ENCODE measurements at places on chromosomes 5 and 9.

DNA sequence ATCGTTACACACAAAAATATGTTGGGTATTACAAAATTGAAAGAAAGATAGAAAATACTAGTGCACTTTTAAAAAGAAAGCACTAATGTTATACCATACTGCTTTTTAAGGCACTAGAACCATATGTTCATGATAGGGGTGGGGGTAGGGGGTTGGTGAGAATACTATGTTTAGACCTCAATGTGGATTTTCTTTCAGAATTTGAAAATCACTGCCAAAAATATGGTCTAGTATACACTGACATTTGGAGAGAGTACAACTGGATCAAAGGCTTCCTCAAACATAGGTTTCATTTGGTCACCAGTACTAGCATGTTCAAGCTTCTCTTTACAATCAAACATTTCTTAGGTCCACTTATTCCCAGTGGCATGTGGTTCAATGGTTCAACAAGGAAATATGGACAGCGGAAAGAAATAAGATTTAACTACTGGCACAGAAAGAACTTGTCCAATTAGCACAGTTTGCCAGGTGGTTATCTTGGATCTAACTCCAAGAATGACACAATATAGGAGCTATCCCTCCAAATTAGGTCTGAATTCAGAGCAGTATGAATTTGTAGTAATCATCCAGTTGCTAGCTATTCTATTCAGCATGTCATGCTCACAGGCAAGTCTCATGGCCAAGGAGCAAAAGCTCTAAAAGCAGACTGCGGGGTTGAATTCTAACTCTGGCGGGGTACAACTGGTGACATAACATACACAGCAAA lies 139.3 kb downstream of the SLC24A2 start:
- no peak for DNase-seq

DNA sequence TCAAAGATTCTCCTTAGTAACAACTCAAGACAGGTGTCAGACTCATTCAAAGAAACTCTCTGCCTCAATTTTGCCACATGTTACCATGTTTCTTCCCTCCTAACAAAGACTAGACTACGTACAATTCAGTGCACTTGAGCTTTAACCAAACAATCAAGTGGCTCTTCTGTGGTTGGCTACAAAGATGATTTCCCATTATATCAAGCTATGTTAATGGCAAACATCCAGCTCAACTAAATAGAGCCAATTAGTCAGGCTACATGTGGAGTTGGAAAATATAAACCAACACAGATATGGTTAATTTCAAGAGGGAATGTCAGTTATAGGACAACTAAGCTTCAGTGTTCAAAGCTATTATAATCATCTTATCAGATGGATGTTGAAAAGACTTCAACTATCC lies 29.2 kb upstream of the ADRA1B start:
- no peak for DNase-seq

DNA sequence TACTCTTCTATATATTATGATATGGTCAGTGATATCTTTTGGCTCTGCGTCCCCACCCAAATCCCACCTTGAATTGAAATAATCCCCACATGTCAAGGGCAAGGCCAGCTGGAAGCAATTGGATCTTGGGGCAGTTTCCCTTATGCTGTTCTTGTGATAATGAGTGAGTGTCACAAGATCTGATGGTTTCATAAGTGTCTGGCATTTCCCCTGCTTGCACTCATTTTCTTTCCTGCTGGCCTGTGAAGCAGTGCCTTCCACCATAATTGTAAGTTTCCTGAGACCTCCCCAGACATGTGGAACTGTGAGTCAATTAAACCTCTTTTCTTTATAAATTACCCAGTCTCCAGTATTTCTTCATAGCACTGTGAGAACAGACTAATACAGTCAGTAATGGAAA lies 45.0 kb upstream of the TNC start:
- DNase-seq: no peak

DNA sequence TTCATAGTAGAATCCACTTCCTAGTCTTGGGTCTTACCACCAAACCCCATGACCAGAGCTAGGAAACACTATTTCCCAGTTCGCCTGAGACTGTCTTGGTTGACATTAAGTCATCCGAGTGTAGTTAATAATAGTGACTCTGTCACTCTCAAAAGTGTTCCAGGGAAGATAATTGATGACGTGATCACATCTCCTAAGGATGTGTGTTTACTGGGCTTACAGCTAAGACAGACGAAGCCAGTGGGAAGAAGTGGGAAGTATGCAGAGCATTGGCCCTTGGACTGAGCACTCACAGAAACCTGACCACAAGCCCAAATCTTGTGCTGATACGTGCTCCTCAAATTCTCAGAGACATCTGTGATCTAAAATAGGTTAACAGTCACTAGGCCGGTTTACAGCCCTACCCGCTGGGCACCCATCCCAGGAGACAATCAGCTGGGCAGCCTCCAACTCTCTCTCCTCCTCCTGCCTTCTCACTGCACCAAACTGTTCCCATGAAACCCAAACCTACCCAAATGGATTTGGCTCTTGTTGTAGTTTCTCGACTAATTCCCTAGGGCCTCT lies 316.6 kb downstream of the TLE1 start:
- no peak for DNase-seq

- DNase-seq: no peak
Observed at GRCh38 chr9:105419816-105420597, 27.8 kb upstream of the FSD1L start.

- DNase-seq: peak; percentile 48
Observed at GRCh38 chr5:142316051-142316450, 8.8 kb downstream of the SPRY4 start.

DNA sequence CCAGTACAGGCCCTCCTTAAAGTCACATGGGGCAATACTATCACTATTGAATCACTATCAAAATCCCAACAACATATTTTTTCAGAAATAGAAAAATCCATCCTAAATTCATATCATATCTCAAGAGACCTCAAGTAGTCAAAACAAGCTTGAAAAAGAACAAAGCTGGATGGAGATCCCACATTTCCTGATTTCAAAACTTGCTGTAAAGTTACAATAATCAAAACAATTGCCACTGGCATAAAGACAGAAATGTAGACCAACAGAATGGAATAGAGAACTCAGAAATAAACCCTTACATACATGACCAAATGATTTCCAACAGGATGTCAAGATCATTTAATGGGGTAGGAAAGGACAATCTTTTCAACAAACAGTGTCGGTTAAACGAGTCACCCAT lies 41.3 kb upstream of the CDKN2AIPNL start:
- no peak for DNase-seq

DNA sequence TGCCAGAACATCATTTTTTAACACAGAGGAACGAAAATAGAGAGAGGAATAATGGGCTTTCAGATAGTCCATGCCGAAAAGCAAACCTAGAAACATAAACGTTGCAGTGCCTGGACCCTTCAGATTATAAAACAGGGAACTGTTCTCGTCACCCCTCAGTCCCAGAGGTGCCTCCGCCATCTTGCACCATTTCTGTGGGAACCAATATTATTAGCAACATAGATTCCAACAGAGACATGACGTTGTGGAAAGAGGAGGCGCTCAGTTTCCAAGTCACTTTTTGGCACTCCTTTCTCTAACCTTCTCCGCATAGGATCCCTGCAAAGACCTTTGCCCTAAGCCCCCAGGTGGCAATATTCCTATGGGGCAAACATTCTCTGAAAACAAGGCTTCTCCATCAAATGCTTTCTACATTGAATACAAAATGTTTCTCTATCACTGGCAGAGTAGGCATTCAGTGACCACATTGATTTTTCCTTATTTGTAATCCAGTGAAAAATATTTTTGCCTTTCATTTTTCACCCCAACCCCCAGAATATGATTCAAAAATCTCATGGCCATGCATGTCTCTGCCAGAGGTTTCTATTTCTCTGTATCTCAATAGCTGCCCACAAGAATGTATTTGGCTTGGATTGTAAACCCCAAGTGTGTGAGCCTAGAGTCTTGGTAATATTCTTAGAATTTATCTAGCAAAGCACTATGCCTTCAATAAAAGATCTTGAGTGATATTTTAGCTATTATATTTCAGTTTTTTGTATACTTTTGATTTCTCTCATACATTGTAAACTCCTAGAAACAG lies 500.8 kb upstream of the WWC1 start:
- DNase-seq: no peak

DNA sequence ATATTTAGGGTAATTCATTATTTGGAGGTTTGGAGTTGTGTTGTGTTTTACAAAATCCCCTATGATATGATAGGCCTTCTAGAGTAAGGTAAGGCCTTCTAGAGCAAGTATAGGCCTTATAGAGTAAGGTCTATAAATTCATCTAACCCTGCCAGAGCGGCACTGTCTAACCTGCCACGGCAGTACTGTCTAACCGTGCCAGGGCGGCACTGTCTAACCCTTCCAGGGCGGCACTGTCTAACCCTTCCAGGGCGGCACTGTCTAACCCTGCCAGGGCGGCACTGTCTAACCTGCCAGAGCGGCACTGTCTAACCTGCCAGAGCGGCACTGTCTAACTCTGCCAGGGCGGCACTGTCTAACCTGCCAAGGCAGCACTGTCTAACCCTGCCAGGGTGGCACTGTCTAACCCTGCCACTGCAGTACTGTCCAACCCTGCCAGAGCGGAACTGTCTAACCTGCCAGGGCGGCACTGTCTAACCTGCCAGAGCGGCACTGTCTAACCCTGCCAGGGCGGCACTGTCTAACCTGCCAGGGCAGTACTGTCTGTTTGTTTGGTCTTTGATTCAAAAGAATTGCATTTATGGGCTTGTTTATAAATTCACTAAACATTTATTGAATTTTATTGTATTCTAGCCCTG lies 9.6 kb downstream of the RNF20 start:
- DNase-seq: no peak

DNA sequence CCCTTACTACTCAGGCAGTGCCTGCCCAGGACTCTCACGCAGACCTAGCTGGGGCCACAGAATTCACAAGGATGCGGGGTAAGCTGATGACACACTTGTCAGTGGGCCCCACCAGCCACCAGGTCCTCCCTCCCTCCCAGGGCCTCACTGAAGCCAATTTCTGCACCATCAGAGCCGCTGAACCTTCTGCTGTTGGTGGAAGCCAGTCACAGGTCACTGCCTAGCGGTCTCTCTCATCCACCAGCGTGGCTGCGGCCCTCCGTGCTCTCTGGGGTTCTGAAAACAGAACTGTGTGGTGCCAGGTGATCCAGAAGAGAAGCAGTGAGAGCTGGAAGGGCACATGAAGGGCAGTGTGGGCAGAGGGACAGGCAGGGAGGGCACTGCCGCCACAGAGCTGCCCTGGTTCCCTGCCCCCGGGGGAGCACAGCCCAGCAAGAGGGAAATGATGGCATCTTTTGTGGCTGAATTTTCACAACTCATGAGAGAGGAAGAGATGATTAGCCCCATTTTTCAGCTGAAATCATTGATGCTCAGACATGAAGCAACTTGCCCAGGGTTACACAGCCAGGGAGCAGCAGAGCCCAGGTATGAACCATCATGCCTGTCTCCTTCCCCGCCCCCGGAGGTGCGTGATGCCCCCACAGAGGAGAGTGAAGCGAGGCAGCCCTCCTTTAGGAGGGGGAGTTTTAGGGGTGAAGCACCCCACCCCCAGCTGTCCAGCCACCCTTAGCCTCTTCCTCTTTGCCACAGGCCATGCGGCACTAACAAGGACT lies 41.4 kb upstream of the CPLX2 start:
- DNase-seq: no peak

GRCh38 chr9:13158986-13159385 lies 120.5 kb downstream of the MPDZ start:
- no peak for DNase-seq

DNA sequence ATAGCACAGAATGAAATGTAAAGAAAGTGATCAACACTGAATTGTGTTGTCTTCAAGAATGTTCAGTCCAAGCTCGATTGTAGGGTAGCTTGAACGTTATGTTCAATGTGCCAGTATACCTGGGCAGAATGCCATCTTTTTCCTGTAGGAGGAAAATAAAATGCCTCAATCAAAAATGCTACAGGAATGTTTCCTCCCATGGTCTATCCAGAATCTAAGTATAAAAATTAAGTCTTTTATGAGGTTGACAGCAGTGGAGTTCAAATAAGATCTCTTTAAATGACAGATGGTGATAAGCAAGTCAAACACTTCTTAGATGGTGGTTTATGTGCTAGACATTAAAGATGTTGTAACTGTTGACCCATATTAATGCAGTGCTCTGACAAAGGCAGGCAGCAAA lies 488.6 kb downstream of the CSNK1G3 start:
- DNase-seq: no peak

DNA sequence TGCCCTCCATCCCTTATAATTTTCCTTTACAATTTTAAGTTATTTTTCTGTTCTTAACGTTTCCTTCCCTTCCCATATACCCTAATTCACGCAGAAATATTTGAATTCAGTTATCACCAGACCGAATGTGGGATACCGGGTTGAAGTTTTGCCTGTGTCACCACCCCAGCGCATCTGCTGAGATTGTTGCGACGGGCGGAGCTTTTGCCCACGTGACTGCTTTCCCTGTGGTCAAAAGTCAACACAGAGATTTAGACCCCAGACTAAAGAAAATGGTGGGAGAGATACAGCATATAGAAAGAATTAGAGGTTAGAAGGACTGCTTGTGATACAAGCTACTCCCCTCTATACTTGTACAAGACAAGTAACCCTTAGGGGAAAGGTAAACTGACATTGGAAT lies 326.4 kb upstream of the CTNND2 start:
- DNase-seq: no peak

GRCh38 chr5:87099968-87100367 lies 167.7 kb upstream of the RASA1 start:
- no peak for DNase-seq

- DNase-seq: no peak
Observed at GRCh38 chr9:120775859-120776258, 17.4 kb downstream of the FBXW2 start.

Measured in NCI-H187 treated with DMSO at 0.1 percent for 48 hours (cell line).